ENCODE measurements at places on chromosomes 7 and 10. TPM values are rescaled to one million over a fixed set of nuclear protein-coding genes. Genes with fewer than 3 reads are reported as not detected.

The CABCOCO1 gene
- total RNA-seq: not detected

- DNase-seq: no peak
- H3K27ac ChIP-seq: no peak overlapping the region
- no peak overlapping the region for H3K4me3 ChIP-seq
- H3K4me1 ChIP-seq: no peaks in the 10 kb centered on the region
Measured at GRCh38 chr10:124486635-124487034, 25.0 kb downstream of the LHPP start.

GRCh38 chr7:80584778-80585177 is 53.7 kb upstream of the CD36 start:
- no peaks in the 10 kb centered on the region for H3K4me1 ChIP-seq
- no peaks in the 10 kb centered on the region for H3K27me3 ChIP-seq
- H3K36me3 ChIP-seq: no peaks in the 10 kb centered on the region
- H3K4me3 ChIP-seq: no peak overlapping the region
- DNase-seq: no peak

DNA sequence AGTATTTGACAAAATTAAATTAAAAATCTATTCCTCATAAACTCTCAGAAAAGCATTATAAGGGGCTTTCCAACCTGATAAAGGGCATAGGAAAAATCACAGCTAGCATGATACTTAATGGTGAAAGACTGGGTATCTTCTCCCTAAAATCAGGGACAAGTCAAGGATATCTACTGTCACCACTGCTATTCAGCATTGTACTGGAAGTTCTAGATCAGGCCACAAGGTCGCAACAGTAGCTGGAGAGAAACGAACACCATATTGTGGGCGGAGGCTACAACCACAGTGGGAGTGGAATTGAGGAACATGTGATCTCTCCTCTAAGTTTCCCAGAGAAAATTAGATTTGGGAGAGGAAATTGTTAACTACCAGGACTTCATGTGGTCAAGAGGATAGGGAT is 70.0 kb upstream of the NAMPT start:
- peaks cover 6% of the 10 kb centered on the region for H3K36me3 ChIP-seq
- no peak overlapping the region for H3K4me3 ChIP-seq
- H3K27ac ChIP-seq: no peak overlapping the region
- no peak for DNase-seq

- H3K4me1 ChIP-seq: peaks cover 20% of the 10 kb centered on the region
- no peak overlapping the region for H3K27ac ChIP-seq
- DNase-seq: no peak
- H3K27me3 ChIP-seq: no peaks in the 10 kb centered on the region
- H3K4me3 ChIP-seq: no peak overlapping the region
Measured at GRCh38 chr10:4646547-4646946, 179.5 kb upstream of the AKR1E2 start.

GRCh38 chr10:59626523-59626869 is 83.2 kb downstream of the SLC16A9 start:
- H3K4me3 ChIP-seq: no peak overlapping the region
- H3K4me1 ChIP-seq: peaks cover 6% of the 10 kb centered on the region
- H3K27ac ChIP-seq: no peak overlapping the region
- H3K27me3 ChIP-seq: peaks cover 21% of the 10 kb centered on the region
- DNase-seq: no peak

- H3K4me1 ChIP-seq: peaks cover 10% of the 10 kb centered on the region
- peak overlapping the region; percentile 41 for H3K4me3 ChIP-seq
- no peaks in the 10 kb centered on the region for H3K36me3 ChIP-seq
- peaks cover 2% of the 10 kb centered on the region for H3K27me3 ChIP-seq
- H3K27ac ChIP-seq: no peak overlapping the region
Measured at GRCh38 chr10:99993701-99994689, 15.8 kb downstream of the DNMBP start.
